ENCODE measurements at places on chromosomes 7 and 10.

GRCh38 chr7:44980393-44981034, 1.7 kb upstream of the MYO1G start:
- no peak for DNase-seq

DNA sequence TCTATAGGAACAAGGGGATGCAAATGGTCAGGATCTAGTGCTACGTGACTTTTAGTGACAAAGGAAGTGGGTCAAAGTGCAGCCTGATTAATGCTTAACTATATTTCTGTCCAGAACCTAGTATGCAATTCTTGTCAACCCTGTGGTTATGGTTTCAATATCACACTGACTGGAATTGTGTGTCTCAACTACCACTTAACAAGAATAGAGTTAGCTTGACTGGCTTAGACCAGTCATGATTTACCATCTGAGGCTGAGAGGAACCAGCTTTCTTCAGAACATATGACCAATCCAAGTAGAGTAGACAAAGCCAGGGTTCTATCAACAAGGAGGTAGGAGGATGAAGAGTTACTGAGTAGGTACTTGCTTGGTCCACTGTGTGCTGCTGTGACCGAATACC, 54.4 kb downstream of the MYPN start:
- DNase-seq = no peak

- DNase-seq = no peak
These were observed 4.9 kb upstream of the KAT6B start for GRCh38 chr10:74821501-74821900.

- DNase-seq = no peak
These were observed 84.8 kb upstream of the GSDME start for GRCh38 chr7:24842029-24842428.

- DNase-seq = no peak
These were observed 22.4 kb downstream of the RHOBTB1 start for GRCh38 chr10:60921633-60922032.

DNA sequence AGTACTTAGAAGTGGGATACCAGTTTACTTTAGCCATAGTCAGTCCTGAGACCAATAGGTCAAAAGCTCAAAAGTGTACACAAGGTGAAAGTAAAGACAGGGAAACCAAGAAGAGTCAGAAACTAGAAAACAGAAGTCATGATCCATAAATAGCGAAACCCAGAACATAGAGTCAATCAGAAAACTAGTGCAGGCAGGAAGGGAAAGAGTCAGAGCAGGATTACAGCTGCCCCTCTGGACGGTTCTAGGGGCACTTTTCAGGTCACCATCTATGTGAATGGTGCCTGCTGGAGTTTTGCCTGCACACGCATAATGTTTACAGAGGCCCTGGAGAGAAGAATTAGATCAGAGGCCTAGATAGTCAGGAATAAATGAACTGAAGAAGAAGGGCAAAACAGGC, 22.4 kb upstream of the DMTF1 start:
- no peak for DNase-seq

- DNase-seq = no peak
These were observed 44.6 kb upstream of the BICC1 start for GRCh38 chr10:58467931-58468635.

DNA sequence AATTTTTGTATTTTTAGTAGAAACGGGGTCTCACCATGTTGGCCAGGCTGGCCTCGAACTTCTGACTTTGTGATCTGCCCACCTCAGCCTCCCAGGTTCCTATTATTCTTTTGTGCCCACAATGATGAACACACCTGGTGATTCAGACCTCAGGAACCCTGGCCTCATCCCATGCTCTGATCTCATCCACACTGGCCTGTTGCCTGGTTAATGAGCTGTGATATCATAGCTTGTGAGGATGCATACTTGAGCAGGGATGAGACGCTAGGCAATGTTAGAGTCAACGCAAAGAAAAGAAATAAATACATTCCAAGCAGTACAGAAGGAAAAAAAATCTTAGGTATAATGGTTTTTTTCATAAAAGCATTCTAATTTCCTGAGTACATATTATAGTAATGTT, 82.4 kb upstream of the RNF32 start:
- no peak for DNase-seq

DNA sequence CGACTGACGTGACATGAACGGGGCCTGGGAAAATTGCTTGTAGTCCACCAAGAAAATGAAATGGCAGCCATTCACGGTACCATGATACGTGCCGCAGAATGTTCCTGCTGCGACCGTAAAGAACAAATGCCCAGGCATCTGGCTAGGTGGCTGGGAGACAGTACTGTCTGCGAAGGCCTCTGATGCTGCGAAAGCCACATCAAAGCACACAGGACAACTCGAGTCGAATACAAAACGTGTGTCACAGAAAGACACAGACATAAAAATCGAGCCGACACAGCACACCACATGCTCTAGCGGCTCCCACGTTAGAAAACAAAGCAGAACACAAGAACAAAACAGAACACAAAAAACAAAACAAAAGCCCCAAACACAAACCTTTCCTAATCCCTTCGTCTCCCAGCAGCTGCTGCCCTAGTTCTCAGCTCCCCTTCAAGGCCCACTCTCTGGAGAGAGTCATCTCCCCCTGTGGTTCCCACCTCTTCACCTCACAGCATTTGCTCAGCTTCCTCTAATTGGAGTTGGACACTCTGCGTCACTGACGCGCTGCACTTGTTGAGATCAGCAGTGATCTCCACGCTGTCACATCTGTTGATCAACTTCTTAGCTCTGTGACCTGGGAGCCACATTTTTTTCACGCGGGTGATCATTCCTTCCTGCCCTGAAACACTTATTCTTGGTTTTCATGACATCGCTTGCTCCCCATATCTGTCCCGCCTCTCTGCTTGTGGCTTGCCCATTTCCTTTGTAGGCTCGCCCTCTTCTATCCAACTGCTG, 112.2 kb downstream of the CLEC2L start:
- DNase-seq = no peak
